Activated CD4-positive, alpha-beta T cell treated with anti-CD3 and anti-CD28 coated beads, Interleukin-2, amount 50 U/mL, for 4 hours (primary cell): ENCODE measurements at places on chromosomes 4 and X.

DNA sequence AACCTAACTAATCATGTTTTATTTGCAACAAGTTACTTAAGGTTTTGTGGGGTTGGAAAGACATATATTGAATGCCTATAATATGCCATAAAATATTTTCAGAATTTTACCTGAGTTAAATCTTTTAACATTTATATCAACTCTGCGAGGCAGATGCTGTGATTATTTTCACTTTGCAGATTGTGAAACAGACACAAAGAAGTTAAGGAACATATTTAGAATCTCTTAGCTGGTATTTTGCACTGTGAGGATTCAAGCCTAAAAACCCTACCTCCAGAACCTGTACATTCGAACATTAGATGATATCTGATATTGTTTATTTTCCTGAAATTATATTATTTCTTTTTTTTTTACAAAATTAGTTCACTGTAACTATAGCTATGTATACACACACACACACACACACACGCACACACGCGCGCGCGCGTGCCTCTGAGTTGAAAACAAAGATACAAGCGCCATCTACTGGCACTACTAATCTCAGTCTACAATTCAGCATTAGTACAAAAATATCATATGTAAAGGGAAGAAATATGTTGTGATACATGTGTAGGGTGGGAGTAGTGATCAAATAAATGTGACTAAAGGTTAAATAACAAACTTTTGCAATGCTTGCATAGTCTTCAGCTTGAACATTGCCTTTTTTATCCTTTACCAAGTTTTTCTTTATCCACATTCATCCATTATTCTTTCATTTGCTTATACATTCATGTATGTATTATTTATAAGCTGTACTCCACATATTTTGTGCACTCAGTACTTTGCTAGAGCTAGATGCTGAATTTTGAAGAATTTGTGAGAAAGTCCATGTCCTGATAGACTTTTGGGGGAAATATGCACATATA, 61.5 kb downstream of the ANXA10 start:
- peak; percentile 62 for DNase-seq

GRCh38 chr4:80594701-80595100, 259.2 kb downstream of the CFAP299 start:
- no peak for DNase-seq

DNA sequence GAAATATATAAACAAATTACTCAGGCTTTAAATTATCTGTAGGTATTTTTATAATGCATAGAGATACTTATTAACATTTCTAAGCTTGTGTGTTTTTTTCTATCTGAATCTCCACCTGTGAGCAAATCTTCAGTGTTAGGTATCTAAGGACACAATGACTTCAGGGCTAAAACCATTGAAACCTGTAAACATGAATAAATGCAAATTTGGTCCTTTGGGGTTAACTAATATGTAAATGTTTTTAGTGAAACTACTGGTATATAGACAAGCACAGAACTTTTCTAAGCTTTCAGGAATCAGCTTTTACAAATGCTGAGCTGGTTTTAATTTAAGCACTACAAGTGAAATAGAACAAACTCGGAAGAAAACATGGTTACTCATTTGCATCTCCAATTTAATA, 147.9 kb downstream of the FBXO8 start:
- no peak for DNase-seq

- DNase-seq, result peak; percentile 43
Measured at GRCh38 chrX:56728752-56729151, 291 bp upstream of the NBDY start.

GRCh38 chr4:95544113-95545103, 4.4 kb downstream of the UNC5C start:
- no peak for DNase-seq

GRCh38 chr4:122746485-122746965, 14.0 kb downstream of the BBS12 start:
- no peak for DNase-seq

DNA sequence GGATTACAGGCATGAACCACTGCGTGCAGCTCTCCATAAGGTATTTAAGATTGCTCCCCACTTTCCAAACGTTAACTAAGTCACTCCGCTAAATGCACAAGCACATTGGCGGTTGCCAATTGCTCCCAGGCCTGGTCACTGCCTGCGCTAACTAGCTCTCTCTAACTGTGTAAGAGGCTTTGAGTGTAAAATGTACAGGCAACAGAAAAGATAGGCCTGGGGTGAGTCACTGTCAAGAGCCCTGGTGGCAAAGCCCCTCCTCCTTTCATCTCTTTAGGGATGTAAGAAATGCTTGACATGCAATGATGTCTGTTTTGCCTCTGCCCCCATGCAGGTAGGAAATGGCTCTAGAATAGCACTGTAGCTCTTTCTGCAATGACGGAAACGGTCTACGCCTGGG, 329.7 kb upstream of the GATB start:
- DNase-seq, result no peak

DNA sequence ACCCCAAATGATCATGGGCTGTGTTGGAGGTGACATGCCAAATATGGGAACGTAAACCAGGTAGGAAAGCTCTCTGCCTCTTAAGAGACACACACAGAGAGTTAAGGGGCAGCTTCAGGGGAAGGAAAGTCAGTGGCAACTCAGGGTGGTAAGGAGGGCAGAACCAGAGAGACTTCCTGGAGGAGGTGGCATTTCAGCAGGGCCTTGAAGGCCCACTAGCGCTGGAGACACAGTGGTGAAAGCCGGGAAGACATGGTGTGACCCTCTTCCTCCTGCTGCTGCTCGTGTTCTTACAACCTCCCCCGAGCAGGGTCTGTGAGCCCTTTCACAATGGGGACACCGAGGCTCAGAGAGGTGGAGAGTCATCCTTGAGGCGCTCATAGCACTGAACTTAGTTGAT, 68.2 kb downstream of the SORCS2 start:
- no peak for DNase-seq

- DNase-seq, result no peak
Measured at GRCh38 chr4:139144911-139145551, 32.0 kb downstream of the ELF2 start.

GRCh38 chr4:147492761-147493160, 11.9 kb downstream of the EDNRA start:
- no peak for DNase-seq

DNA sequence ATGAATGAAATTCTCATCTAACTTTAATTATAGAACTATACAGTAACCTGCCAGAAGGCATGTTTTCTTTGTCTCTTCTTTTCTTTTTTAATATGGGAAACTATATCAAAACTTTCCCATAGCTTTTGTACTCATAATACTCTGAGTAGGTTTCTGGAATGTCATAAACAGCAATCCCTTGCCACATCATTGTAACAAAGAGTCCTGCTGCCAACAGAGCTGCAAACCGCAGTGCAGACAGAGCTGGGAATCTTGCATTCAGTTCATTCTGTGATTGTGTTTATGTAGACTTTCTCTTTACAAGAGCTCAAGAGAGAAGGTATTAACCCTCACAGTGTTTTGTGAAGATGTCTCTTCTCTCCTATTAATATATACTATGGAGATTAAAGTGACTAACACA, 304.4 kb upstream of the SLIT2 start:
- no peak for DNase-seq

DNA sequence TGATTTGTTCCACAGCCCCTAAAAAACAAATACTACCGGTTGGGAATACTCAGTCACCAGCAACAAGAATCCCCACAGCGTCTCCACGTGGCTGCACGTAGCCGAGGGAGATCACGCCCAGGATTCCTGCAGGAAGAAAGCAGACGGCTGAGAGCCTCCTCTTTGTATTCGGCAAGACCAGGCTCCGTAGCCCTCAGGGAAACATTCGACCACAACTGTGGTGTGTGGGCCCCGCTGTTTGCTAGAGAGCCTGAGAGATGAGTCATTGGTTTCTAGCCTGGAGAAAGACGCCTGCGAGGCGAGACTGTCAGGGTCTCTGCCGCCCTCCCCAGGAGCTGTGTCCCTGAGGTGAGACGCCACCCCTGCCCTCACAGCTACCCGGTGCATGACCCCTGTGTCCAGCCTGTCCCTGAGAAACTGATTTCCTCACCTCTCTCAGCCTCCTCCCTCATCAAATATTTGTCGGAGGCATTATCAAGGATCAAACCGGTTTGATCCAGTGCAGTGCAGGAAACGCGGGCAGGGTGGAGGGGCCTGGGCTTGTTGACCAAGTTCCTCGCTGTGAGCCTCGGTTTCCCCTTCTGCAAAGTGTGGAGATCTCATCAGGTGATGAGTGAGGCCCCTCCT, 4.7 kb upstream of the S100P start:
- DNase-seq, result peak; percentile 67

DNA sequence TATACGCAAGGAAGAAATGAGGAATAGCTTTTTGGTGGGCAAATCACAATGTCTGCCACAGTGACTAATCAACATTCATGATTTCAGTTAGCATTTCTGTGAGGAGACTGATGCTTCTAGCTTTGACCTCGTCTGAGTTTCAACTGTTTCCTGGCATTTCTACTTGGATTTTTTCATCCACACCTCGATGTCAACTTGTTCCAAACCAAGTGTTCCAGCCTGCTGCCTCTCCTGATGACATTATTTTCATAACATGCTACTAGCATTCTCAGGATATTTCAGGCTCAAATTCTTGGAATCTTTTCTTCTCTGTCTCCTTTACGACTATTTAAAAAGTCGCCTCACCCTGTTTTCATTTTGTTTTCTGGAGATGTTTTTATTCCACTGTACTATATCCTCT, 90.3 kb upstream of the TEX13D start:
- no peak for DNase-seq

DNA sequence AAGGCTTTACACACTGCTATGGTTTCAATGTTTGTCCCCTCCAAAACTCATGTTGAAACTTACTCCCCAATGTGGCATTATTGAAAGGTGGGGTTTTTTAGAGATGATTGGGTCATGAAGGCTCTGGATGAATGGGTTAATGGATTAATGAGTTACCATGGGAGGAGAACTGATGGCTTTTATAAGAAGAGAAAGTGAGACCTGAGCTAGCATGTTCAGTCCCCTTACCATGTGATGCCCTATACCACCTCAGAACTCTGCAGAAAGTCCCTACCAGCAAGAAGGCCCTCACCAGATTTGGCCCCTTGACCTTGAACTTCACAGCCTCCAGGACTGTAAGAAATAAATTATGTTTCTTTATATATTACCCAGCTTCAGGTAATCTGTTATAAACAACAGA, 68.9 kb upstream of the CAPN6 start:
- no peak for DNase-seq

DNA sequence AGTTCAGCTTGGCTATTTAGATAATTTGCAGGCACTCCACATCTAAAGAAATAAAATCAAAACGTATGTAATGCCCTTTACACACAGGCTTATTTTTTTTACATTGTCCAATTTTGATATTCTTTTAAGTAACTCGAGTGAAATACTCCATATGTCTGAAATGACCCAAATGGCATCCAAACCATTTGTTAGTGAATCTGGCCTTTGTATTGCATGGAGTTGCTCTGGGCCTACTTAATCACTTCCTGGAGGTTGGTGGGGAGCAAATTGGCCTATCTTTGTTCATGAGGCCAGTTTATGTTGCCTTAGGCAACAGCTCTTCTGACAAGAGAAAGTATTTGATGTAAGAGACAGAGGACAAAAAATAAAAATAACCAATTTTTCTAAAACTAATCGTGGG, 47.6 kb upstream of the TMEM131L start:
- no peak for DNase-seq

GRCh38 chr4:19309378-19309777, 942.3 kb upstream of the SLIT2 start:
- no peak for DNase-seq

GRCh38 chr4:84952004-84952403, 14.5 kb downstream of the WDFY3 start:
- no peak for DNase-seq

GRCh38 chr4:27986476-27986875, 1125.8 kb downstream of the STIM2 start:
- no peak for DNase-seq

- DNase-seq, result no peak
Measured at GRCh38 chr4:111960241-111960667, 185.0 kb upstream of the FAM241A start.

GRCh38 chr4:55018978-55019377, 106.4 kb downstream of the KDR start:
- DNase-seq, result no peak

GRCh38 chrX:9442056-9442455, 22.8 kb upstream of the TBL1X start:
- DNase-seq, result no peak

DNA sequence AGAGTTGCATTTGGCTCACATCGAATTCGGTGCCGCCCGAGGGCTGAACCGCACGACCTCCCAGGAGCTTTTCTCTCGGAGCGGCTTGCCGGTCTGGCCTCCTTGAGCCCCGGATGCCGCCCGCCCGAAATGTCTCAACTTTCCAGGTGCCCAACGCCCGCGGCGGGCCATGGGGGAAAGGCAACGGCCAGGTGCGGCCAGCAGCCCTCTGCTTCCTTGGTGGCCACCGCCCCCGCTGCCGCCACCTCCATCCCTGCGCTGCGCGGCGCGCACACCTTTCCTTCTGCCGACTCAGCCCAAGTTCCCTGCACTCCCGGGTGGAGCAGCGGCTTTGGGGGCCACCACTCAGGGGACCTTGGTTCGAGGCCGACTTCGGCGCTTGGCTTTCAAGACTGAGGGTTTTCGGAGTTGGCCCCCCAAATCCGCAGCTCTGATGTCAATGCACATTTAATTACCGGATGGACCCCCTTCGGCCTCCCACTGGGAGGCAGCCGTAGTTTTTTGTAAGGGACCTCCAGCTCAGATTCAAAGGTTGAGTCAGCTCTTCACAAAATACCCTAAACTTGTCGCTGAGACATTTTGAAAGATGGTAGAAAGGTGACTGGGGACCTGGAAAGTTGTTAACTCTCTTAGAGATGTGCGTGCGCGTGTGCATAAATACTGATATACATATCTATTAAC, 1.1 kb downstream of the AFF2 start:
- DNase-seq, result no peak

- DNase-seq, result no peak
Measured at GRCh38 chrX:71636438-71637252, 18.3 kb upstream of the CXCR3 start.

GRCh38 chr4:182286931-182287330, 43.7 kb downstream of the TENM3 start:
- no peak for DNase-seq

- DNase-seq, result no peak
Measured at GRCh38 chr4:65552057-65552456, 118.2 kb downstream of the EPHA5 start.

DNA sequence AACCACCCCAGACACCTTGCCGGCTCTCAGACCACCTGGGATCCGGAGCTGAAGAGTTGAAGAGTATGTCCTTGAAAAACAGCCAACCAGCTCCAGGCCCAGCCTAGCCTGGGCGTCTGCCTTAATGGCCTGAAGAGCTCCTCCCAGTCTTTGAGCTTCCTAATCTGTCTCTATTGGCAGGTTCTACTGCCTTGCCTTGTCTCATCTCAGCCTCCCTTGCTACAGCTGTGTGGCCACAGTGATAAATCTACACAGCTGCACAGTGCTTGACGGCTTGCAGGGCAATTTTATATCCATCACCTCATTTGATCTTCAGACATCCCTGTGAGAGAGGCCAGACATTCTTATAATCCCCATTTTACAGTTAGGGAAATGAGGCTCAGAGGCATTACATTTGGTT, 19.9 kb downstream of the AWAT2 start:
- DNase-seq, result no peak
